HFF-Myc (cell line): ENCODE measurements at places on chromosomes 7 and 10.

DNA sequence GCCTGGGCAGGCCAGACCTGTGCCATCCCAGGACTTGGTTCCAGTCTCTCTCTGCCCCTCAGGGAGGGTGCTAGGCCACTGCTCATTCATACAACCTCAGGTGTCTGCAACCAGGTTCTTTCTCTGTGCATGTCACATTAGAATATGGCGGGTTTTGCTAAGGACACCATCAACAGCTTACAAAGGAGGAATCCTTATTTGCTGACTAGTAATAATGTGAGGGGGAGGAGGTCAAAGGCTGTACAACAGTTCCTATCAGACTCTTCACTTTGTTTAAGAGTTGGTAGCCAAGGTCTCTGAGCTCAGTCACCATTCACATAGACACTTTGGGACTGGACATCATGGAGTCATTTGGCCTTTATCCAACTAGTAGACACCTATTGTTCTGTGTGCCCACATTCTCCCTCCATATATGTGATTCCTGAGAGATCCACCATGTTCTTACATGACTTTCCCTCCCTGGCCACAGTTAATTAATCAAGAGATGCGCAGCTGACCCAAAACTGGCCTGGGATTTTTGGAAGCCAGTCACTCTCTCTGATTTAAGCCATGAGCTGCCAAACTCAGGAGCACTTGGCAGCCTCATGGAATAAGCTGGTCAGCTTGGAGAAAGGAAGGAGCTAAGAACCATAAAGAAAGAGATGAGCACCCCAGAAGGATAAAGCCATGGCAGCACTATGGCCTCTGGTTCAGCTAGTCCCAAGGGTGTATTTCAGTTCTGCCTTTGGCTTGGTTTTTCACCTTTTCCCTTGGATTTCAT lies 51.2 kb downstream of the DPCD start:
- no peak for DNase-seq

GRCh38 chr7:20417260-20417659 lies 86.6 kb downstream of the ITGB8 start:
- no peak for DNase-seq

DNA sequence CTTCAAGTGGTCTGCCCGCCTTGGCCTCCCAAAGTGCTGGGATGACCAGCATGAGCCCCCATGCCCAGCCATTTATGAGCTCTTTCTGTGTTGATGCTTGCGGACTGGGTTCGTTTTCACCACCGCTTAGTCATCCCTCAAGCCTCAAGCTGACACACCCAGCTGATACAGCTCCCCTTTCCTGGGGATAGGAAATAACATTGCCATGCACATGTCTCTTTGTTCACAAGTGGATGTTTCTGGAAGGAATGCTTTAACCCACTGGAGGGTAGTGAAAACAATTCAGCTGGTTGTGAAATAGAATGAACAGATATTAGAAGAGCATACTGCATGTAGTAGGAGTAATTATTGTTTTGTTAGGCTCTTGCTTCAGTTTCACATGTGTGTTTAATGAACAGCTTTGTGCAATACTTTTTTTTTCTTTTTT lies 8.5 kb upstream of the METTL27 start:
- DNase-seq: peak; percentile 95

GRCh38 chr10:28938745-28939144 lies 261.4 kb downstream of the BAMBI start:
- DNase-seq: no peak

- DNase-seq: no peak
Measured at GRCh38 chr7:103993551-103993950, 4.1 kb upstream of the RELN start.

GRCh38 chr7:803243-803635 lies 29.0 kb upstream of the SUN1 start:
- DNase-seq: no peak
